ENCODE measurements at places on chromosomes 4 and X.

DNA sequence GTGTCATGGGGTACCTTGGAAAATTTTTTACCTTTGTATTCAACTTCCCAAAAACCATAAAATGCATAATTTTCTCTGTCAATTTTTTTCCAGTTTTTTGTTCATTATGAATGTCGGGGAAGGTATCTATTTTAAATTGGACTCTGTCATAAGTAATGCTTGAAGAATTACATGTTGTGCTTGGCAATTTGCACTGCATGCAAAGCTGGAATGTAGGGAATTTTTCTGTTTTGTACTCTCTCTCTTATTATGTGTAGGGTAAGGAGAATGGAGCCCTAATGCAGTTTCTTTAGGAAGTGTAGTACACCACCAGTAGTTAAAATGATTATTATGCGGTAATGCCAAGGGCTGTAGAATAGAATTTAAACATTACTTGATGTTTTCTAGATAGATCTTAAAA lies 137.7 kb upstream of the LIMCH1 start:
- DNase-seq, result no peak

DNA sequence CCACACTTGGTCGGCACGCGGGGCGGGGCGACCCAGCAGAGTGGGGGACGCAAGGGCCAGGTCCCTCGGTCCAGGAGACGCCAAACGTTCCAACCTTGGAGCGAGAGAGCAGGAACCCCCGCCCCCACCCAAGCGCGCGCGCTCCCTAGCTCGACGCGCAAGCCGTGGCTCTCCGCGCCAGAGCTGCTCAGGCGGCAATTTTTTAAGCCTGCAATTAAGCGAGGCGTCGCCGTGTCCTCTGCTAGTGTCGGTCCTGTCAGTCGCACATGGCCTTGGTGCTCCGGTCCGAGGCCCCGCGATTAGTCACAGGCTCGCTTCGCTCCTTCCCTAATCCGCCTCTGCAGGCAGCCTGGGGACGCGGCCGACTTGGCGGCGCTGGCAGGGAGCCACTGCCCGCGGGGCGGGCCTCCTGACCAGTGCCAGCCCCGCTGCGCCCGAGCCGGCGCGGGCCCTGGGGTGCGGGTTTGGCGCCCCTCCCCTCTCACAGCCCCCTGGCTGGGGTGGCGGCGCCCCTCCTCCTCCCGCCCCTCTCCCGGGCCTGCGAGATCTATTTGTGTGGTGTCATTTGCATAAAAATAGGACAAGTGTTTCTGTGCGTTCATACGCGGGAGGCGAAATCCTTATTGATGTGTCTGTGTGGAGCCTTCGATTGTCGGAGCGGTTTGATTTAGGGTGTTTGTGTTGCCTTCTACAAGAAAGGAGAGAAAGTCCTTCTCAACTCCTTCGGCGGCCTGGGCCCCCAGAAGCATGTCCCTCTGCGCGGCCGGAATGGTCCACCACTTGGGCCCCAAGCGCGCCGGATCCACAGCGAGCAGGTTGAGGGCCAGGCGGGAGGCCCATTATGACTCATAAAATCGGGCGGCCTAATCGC lies 9.8 kb upstream of the BCOR start:
- DNase-seq, result no peak

- DNase-seq, result no peak
Observed at GRCh38 chr4:177293208-177294033, 16.3 kb upstream of the NEIL3 start.

DNA sequence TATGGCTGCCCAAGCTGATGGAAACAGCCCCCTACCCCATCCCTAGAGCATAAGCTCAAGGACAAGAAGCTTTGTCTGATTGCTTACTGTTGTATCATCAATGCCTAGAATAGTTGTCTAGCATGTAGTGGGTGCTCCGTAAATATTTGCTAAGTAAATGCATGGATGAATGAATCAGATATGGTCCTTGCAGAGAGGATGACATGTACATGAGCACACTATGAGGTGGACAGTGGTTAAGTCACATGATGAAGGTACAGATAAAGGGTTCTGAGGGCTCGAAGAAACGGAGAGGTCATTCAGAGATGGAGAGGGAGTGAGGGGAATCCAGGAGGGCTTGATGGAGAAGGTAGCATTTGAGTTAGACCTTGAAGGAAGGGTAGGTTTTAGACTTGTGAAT lies 214.2 kb downstream of the RBMX2 start:
- no peak for DNase-seq

DNA sequence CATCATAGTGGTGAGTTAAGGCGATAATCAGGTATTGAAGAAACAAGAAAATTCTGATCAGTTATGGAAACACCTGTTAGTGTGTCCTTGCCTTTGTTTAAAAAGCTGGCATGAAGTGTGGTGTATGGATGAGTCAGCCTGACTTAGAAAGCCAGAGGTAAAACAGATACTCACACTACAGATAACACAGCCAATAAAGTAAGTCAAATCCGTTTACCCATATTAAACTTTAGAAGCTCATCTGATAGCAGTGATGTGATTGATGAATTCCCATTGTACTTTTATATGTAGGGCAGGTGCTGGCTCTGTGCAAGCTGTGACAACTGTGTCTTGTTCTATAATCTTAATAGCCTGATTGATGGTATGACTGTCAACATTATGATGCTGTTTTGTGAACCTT lies 1392.7 kb upstream of the IGFBP7 start:
- DNase-seq, result no peak

DNA sequence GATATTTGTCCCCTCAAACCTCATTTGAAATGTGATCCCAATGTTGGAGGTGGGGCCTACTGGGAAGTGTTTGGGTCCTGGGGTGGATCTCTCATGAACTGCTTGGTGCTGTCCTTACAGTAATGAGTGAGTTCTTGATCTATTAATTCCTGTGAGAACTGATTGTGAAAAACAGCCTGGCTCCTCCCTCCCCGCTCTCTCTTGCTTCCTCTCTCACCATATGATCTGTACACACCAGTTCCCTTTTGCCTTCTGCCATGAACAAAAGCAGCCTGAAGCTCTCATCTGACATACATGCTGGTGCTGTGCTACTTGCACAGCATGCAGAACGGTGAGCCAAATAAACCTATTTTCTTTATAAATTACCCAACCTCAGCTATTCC lies 11.2 kb upstream of the YIPF7 start:
- no peak for DNase-seq
